ENCODE measurements at places on chromosomes 12 and 14.

GRCh38 chr12:49296034-49296835, 1.3 kb downstream of the PRPH start:
- H3K4me1 ChIP-seq = peaks cover 21% of the 10 kb centered on the region
- H3K4me3 ChIP-seq = peak overlapping the region; percentile 75
- H3K27ac ChIP-seq = no peak overlapping the region
- DNase-seq = peak; percentile 90

GRCh38 chr14:92866901-92867865, 55.8 kb upstream of the CHGA start:
- no peak overlapping the region for H3K4me3 ChIP-seq
- no peaks in the 10 kb centered on the region for H3K36me3 ChIP-seq
- H3K27ac ChIP-seq = no peak overlapping the region
- DNase-seq = no peak

DNA sequence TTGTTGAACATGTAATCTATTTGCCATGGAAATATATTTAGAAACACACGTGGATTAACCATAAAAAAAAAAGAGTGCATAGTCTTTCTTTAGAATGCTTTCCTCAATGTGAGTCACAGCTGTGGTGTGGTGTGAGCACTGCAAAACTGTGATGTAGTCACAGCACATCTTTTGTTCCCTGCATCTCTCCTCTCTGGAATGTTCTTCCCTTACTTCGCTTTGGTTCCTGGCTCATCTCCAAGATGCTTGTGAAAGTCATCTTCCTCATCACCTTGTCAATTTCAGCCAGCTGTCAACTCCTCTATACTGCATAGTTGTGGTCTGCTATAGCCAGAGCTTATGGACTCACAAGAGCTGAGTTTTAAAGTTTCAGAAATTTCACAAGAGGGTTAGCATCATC, 60.2 kb downstream of the STAB2 start:
- H3K27ac ChIP-seq = no peak overlapping the region
- H3K36me3 ChIP-seq = no peaks in the 10 kb centered on the region
- H3K4me3 ChIP-seq = no peak overlapping the region
- DNase-seq = no peak
- no peaks in the 10 kb centered on the region for H3K4me1 ChIP-seq

DNA sequence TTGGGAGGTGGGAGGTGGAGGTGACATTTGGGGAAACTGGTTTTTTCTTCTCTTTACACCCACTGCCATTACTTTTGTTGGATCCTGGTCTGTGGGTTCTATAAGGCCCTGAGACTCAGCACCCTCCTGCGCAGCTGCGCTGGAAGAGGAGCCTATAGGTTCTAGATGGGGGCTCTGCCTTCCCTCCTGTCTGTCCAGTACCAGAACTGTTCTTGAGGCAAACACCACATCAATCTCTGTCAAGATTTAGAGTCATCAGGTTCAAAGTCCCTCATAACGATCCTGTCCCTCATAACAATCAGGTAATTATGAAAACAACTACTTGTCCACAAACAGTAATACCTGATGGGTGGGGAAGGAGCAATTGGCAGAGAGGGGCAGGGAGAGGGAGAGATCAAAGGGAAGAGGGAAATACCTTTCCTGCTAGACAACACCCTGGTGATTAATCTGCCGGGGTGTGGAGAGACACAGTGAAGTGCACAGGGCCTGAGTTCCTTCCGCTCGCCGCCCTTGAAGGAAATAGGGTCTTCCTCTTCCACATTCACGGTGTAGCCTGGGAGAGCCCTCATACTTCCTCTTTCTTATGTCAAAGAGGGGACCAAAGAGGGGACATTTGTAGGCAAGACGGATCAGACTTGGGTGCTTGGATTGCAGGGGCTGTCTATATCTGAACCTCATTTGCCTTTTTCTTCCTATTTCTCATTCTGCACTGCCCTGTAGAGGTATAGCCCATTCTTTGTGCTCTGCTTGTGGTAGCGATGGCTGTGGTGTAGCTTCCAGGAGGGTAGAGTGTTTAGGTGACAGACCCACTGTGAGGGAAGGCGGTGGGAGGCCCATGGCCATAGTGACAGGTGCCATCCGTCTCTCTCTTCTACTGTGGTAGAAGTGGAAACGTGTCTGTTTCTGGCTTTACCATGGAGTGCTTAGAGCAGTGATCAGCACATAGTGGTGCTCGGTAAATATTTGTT, 12.6 kb downstream of the GPRC5A start:
- no peaks in the 10 kb centered on the region for H3K27me3 ChIP-seq
- no peak overlapping the region for H3K4me3 ChIP-seq
- no peaks in the 10 kb centered on the region for H3K36me3 ChIP-seq
- DNase-seq = no peak

GRCh38 chr14:95540236-95540855, 5.5 kb downstream of the GLRX5 start:
- peaks cover 4% of the 10 kb centered on the region for H3K36me3 ChIP-seq
- DNase-seq = no peak
- no peak overlapping the region for H3K27ac ChIP-seq

DNA sequence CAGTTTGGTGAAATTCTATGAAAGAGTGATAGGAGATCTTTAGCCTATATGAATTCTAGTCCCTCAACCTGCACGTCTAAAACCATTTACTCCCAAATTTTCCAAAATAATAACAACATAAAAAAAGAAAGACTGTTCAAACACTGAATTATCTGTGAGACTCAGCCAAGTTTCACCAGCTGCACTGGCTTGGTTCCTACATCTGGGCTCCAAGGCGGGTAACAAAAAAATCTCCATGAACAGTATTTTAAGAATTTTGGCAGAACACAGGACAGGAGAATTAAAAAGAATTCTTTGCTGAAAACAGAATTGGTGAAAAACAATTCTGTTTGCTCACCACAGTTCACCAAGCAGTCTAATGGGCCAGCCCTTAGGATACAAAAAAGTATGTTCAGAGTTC, 536.8 kb upstream of the ATP2B1 start:
- DNase-seq = no peak
- peaks cover 3% of the 10 kb centered on the region for H3K27me3 ChIP-seq
- no peaks in the 10 kb centered on the region for H3K36me3 ChIP-seq
- no peak overlapping the region for H3K4me3 ChIP-seq
- H3K27ac ChIP-seq = no peak overlapping the region

Measured in activated CD4-positive, alpha-beta T cell treated with anti-CD3 and anti-CD28 coated beads, Interleukin-2, amount 10 ng/mL, durations not matched to agents 24 days and 14 days (primary cell).